ENCODE measurements at places on chromosomes 2 and 18.

- no peak for DNase-seq
Observed at GRCh38 chr2:149877074-149877473, 289.5 kb upstream of the MMADHC start.

DNA sequence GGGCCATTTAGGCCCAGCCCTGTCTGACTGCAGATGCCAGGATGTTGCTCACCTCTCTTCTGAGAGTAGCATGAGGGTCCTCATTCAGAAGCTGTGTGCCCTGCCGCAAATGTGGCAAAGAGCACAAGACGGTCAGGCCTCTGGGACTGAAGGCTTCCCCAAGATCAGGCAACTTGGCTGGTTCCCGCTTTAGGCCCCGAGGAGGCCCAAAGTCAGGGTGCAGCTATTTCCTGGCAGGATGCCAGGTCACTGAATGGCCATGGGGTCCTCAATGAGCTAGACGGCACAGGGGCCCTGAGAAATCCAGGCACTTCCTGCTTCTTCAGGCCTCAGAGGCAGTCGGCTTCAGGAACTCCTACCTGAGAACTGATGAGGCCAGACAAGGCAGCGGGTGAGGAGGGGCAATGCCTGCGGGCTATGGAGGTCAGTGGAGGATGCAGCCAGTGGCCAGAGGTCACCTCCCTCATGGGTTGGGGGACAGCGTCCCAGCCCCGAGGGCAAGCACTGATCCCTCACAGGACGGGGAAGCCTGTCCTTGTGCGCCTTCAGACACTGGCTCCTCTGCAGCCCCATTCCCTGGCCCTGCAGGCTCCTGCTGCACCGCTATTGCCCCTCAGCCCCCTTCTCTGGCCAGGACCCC, 44.9 kb downstream of the LMAN2L start:
- no peak for DNase-seq

DNA sequence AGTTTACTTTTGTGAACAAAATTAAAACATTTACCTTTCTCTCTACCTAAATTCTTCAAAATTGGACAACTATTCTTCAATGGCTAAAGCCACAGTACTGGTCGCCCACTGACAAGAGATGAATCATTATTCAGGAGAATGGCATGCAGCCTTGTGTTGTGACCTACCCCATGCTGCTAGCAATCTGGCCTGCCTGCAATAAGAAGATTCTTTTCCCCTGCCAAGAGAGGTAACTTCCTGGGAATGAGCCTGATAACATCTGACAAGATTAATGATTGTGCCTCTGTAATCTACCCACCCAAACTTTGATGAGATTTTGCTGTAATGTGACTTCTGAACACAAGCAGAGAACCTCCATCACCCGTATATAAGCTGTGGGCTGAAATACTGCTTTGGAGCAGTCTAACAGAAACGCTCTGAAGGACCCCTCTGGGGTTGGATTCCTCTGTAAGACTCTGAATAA, 47.0 kb upstream of the ST3GAL5 start:
- DNase-seq = no peak

GRCh38 chr2:27191070-27191829, 20.6 kb upstream of the ATRAID start:
- DNase-seq = peak; percentile 32

DNA sequence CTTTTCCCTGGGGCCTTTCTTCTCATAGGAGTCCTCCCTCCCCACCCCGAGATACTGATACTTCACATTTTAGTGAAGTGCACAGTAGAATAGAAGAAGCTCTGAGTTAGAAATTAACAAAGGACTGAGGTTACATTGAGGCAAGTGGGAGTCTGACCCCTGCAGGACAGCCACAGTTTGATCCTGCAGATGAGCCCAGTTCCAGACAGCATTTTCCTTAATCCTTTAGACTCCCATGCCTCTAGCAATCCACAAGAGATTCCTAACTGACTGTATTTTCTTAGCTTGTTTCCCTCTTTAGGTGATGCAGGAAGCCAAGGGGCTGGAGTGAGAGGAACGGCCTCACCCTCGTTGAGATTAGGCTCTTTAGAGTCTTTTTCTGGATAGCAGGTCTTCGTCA, 204.0 kb downstream of the CYRIA start:
- no peak for DNase-seq

DNA sequence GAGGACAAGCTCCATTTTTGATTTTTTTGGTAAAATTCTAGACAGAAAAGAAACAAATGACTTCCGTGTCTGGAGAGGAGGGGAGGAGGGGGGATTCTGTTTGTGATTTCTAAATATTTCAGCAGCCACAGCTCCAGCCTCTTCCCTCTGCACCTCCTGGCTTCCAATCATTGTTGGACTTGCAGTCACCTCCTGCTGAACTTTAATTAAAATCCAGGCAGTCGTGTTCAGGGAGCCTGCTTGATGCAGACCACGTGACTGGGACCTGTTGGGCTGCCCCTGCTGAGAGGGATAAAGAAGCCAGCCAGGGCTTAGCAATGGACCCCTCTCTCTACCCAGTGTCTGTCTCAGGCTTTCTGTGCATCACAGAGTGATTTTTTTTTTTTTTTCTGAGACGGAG, 115.1 kb downstream of the SH3BP4 start:
- no peak for DNase-seq

DNA sequence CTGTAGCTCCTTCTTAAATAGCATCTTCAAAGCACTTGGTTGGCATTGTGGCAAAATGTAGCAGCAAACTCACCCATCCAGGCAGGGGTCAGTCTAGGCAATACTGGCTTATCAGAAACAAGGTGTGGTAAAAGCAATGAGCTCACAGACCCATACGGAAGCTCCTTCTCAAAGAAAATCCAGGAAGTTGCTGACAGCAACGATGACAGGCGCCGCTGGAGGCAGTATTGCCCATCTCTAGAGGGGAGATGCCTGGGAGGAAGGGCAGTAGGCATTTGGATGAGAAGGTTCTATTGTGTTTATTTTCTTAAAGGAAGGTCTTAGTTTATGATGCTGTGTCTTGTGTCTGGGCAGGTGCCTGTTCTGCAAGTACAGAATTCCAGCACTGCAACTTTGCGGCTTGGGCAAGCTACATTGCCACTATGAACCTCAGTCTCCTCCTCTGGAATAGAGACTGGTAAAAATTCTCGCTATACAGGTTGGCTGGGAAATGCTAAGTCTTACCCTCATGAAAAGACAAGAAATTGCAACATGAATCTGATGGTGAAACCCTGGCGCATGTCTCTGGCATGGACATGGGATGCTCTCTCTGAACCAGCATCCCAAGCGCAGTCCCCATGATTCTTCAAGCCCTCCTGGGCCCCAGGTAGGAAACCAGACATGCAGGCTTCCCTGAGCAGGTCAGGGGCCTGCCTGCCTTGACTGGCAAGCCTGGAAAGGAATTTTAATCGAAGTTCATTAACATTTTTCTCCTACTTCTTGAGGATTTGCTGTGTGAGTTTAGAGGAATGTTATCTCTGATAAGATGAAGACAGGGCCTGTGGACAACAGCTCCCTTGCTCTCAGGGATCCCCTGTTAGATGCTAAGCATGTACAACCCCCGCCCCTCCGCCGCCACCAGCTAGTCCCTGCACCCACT, 156.0 kb downstream of the TFCP2L1 start:
- DNase-seq = no peak

- no peak for DNase-seq
Observed at GRCh38 chr2:157790780-157791179, 85.3 kb downstream of the ACVR1 start.

GRCh38 chr2:124018890-124019289, 6.2 kb upstream of the CNTNAP5 start:
- no peak for DNase-seq

- no peak for DNase-seq
Observed at GRCh38 chr2:158184001-158184400, 82.3 kb downstream of the UPP2 start.

GRCh38 chr18:45785134-45785533, 40.3 kb upstream of the SIGLEC15 start:
- DNase-seq = no peak

- DNase-seq = no peak
Observed at GRCh38 chr2:21270083-21270491, 146.3 kb downstream of the TDRD15 start.

GRCh38 chr2:120598416-120598815, 137.3 kb upstream of the GLI2 start:
- no peak for DNase-seq

- no peak for DNase-seq
Observed at GRCh38 chr18:43664487-43665008, 387.3 kb upstream of the SYT4 start.

DNA sequence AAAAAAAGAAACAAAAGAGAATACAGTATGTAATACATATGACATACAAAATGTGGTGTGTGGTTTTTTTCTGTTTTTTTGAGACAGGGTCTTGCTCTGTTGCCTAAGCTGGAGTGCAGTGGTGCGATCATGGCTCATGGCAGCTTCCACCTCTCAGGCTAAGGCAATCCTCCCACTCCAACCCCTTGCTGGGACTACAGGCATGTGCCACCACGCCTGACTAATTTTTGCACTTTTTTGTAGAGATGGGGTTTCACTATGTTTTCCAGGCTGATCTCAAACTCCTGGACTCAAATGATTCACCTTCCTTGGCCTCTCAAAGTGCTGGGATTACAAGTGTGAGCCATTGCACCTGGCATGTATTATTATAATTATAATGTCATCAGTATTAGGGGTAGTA, 38.9 kb downstream of the DHX57 start:
- no peak for DNase-seq

DNA sequence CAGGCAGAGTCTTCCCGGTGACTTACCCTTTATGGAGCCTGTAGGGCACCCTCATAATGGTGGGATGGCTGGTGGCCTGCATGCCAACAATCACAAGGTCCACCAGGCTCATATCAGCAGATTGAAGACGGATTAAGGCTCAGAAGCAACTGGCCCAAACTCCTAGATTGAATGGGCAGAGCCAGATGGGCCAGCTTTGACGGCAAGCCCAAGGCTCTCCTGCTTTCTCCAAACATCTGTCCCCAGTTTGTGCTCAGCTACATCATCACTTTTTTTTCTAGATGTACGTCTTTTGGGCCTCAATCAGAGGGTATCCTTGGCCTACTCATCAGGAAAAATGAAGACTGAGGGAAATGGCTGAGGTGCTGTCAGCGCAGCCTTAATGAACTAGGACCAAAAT, 114.6 kb downstream of the VIT start:
- DNase-seq = no peak

DNA sequence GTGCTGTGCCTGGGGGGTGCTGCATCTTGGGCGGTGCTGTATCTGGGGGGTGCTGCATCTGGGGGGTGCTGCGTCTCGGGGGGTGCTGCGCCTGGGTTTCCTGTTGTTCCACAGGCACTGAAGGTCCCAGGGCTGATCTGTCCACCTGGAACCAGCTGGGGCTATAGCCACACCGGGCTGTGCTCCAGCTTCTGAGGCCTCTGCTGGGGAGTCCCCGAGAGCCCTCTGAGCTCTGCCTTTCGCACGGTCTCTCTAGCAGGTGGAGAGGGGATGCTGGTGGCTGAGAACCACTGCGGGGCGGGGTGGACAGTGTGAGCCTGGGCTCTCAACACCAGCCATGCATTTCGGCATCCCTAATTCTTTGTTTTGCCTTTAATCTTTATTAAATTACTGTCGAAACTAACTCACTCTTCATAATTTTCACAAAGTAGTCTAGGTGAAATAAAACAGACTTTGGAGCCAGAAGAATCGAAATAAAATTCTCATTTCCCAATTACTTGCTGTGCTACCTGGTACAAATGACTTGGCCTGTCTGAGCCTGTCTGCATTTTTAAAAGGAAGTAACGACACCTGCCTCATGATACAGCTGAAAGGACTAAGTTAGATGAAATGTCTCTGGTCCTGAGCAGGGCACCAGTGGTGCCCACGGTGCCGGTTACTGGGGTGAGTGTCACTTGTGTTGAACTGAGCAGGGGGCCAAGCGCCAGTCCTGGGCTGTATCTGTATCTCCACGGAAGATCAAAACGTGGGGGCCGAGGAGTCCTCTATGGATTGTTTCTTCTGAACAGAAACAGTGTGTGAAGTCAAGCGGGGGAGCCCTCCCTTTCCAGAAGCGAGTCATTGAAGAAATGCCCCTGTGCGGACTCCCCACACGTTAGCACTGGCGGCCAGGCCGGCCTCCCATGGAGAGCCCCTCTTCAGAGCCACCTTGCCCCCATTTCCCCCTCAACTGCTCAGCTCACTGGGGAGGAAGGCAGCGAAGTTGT, 142.0 kb downstream of the ASB1 start:
- no peak for DNase-seq

GRCh38 chr2:197152451-197153228, 157.9 kb downstream of the ANKRD44 start:
- no peak for DNase-seq

DNA sequence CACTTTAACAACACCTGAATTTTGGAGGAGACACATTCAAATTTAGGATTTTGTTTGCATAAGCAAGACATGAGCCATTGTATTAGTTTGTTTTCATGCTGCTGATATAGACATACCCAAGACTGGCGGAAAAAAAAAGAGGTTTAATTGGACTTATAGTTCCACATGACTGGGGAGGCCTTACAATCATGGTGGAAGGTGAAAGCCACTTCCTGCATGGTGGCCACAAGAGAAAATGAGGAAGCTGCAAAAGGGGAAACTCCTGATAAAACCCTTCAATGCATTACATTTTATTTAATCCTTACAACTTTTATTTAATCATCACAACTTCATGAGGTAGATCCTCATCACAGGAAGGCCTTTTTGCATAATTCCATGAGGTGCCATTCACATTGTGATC, 242.0 kb upstream of the STON1 start:
- no peak for DNase-seq

- peak; percentile 83 for DNase-seq
Observed at GRCh38 chr2:55839182-55839819, 84.3 kb downstream of the EFEMP1 start.

DNA sequence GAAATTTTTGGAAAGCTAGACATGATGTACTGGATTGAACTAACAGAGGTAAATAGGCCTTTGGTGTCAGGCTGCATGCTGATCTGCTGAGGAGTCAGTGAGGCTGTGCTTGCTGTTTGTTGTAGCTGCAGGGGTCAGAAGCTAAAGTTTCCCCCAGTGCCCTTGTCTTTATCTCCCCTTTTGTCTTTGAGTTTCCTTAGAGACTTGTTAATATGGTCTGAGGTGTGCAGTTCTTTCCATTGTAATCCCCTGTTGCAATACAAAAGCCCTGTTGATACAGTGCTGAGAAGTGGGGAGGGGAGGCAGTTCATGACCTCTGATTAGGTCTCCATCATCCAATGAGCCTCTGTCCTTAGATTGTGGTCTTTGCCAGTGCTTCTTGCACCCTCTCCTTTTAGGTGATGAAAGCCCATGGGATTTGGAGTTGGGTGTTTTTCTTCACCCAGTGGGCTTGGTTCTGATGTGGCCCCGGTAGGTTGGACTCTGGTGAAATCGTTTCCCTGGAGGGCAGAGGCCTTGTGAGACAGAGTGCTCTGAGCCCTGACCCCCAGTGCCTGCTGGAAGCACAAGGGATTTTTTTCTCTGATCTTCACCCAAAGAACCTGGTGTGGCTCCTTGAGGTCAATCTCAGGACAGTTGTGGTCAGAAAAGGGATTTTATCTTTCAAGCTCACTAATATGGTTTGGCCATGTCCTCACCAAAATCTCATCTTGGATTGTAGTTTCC, 163.1 kb downstream of the TMEM18 start:
- no peak for DNase-seq

GRCh38 chr2:241551599-241551997, 6.9 kb upstream of the BOK start:
- no peak for DNase-seq
